Germinal center (tissue), 1 donor: ENCODE measurements at places on chromosomes 7 and 10.

GRCh38 chr10:13787015-13787421, 200.3 kb downstream of the PRPF18 start:
- peak; percentile 66 for DNase-seq

GRCh38 chr7:133763076-133763640, 364.0 kb upstream of the LRGUK start:
- no peak for DNase-seq

- no peak for DNase-seq
These were observed 17.7 kb upstream of the GPR37 start for GRCh38 chr7:124783271-124783670.

- DNase-seq = no peak
These were observed 1102.4 kb downstream of the SORCS3 start for GRCh38 chr10:105743343-105744056.

GRCh38 chr10:79445977-79446757, 743 bp upstream of the ZCCHC24 start:
- DNase-seq = no peak

DNA sequence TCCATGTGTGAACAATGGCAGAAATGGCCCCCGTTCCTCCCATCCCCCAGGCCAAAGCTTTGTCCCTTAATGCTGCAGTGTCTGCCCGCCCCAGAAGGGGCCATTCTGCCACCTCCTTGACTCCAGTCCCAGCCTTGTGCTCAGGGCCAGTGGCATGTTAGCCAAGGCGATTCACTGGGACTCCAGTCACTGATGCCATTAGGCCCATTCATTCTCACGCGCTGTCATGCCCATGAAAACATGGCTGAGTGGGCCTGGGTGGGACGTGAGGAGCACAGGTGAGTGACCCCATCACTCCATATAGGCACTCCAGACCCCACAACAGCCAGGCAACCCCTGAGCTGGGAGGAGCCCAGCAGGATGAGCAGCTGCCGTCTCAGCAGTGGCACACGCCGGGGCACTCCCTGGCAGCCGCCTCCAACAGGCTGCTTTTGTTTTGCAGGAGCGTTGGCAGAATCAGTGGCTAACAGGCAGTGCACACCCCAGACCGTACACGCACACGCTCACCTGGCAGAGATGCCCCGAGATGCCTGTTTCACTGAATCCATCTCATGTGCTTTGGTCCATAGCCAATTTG, 79.5 kb downstream of the TCERG1L start:
- no peak for DNase-seq

- no peak for DNase-seq
These were observed 113.3 kb downstream of the ITGA8 start for GRCh38 chr10:15606377-15606776.

DNA sequence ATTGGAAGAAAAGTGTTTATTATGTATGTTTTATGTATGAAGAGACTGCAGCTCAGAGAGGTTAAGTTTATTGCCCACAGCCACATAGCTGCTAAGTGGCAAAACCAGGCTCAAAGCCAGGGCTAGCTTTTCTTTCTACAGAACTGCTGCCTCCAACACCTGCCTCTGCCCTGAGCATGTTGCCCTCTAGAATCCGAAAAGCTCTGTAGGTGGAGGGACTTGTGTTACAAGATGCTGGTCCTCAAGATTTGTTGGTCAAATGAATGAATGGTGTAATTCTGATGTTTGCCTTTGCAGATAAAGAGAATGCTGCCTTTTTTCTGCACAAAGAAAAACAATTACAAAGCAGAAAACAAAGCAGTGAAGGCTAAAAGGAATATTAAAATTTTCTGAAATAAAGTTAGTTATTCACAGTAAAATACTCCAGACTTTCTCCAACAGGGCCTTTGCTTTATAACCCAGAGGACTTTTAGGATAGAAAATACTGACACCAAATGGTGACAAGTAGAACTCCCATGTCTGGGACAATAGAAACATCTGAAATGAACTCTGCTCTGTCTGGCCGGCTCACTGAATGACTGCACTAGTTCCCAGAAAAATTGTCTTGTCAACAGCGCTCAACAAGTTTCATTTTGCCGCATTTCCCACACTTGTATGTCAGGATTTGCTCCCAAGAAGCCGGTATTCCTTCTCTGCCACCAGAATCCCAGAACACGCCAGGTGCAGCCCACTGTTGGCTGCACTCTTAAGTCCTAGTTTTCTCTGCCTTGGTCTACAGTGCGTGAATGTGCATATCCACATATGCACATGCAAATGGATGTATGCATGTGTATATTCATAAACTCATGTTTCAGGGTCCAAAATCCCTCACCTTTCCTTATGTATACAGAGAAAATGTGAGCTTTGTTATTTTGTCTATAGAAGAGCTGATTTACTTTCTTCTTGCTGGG, 11.0 kb upstream of the DNTT start:
- peak; percentile 55 for DNase-seq

GRCh38 chr7:20793248-20793647, 6.6 kb upstream of the SP8 start:
- no peak for DNase-seq

DNA sequence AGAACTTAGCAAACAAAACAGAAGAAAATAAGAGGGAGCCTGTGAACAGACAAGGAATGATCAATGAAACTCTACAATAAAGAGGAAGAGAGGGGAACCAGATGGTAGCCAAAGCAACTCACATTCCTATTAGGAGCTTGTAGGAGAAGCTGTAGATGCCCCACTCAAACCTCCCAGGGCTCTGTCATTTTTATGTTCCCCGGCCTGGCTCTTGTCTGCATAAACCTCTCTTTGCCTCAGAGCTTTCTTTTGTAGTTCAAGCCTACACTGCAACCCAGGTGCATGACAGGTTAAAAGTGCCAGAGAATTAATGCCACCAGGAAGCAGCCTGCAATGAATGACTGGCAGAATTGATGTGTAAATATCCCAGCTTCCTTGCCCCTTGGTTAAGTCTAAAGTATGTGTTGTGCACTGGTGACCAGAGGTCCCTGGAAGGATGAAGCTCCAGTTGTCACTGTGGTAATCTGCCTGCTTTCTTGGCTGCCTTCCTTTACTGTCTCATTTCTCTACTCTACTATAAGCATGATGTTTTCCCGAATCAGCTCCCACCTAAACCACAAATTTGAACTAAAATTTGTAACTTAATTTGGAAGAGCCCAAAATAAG, 40.4 kb downstream of the HDAC9 start:
- no peak for DNase-seq

- DNase-seq = no peak
These were observed 8.9 kb downstream of the MYO1G start for GRCh38 chr7:44969701-44970522.

- no peak for DNase-seq
These were observed 8.8 kb downstream of the PTCD1 start for GRCh38 chr7:99429756-99430155.

- DNase-seq = no peak
These were observed 139.1 kb upstream of the NPS start for GRCh38 chr10:127410030-127410429.

- DNase-seq = no peak
These were observed 110.2 kb downstream of the CHN2 start for GRCh38 chr7:29304756-29305155.

DNA sequence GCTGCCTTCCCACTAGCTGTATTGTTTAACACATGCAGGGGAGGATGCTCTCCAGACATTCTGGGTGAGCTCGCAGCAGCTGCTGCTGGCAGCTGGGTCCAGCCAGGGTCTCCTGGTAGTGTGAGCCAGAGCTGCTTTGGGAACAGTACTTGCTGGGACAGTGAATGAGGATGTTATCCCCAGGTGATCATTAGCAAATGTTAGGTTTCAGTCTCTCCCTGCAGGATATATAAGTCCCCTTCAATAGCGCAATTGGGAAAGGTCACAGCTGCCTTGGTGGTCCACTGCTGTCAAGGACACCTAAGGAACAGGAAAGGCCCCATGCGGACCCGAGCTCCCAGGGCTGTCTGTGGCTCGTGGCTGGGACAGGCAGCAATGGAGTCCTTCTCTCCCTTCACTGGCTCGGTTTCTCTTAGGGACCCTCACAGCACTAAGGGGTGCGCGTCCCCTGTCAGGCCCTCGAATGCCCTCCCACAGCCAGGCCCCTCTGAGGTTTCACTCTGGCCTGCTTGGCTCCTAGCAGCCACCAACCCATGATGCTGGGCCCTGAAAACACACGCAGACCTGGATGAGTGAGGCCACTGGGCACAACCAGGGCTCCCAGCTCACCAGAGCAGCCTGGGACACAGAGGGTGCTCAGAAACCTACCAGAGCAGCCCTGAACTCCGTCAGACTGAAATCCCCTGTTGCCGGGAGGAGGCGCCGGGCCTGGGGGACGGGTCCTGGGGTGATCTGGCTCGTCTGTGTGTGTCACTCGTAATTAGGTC, 173.0 kb upstream of the LANCL2 start:
- DNase-seq = no peak

- DNase-seq = no peak
These were observed 33.8 kb downstream of the SPAG6 start for GRCh38 chr10:22379059-22379458.

- peak; percentile 30 for DNase-seq
These were observed 8.2 kb downstream of the ATE1 start for GRCh38 chr10:121919666-121920065.

DNA sequence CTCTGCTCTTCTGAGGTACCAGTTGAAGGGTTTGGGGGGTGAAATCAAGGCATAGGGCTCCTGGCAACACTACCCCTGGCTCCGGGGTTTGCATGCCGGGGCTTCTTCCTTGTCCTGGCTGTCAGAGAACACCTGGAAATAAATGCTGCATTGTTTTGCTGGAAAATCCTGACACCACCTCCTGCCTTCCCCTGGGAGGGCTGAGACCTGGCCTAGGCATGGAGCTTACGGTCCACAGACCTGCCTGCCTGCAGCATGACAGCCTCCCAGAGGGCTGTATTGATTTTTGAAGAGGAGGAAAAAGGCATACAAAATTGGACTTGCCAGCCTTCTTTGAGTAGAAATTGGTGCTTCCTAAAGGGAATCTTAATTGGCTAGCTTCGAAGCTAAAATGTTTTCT, 227.1 kb downstream of the MGMT start:
- DNase-seq = no peak

GRCh38 chr7:22876986-22877729, 54.5 kb upstream of the TOMM7 start:
- DNase-seq = no peak

DNA sequence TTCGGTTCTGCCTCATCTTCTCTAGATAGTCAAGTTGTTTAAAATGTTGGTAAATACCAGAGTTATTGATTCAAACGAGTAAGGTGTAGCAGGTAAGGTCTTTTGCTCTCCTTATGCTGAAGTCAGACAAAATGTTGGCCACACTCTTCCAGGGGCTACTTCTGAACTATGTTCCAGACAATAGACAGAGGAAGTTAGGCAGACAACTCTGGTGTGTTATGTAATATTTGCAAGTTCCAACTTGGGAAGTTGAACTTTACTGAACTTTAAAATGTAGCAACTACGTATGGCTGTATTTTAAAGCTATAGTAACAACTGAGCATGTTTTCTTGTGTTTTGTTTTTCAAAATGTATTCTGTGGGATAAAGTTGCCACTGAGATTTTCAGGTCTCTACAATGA, 125.7 kb upstream of the NEBL start:
- DNase-seq = no peak

DNA sequence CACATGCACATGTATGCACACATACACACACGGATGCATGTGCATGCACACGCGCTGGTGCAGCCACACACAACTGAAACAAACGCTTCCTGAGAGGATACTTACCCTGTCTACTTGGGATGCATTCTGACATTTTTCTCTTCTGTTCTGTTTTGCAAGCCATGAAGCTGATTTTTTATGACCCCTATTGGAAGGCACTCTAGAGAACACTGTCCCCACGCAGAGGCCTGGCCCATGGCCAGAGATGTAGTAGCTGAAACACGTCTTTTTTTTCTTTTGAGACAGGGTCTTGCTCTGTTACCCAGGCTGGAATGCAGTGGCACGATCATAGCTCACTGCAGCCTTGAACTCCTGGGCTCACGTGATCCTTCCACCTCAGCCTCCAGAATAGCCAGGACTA, 47.9 kb downstream of the VWA2 start:
- DNase-seq = no peak

DNA sequence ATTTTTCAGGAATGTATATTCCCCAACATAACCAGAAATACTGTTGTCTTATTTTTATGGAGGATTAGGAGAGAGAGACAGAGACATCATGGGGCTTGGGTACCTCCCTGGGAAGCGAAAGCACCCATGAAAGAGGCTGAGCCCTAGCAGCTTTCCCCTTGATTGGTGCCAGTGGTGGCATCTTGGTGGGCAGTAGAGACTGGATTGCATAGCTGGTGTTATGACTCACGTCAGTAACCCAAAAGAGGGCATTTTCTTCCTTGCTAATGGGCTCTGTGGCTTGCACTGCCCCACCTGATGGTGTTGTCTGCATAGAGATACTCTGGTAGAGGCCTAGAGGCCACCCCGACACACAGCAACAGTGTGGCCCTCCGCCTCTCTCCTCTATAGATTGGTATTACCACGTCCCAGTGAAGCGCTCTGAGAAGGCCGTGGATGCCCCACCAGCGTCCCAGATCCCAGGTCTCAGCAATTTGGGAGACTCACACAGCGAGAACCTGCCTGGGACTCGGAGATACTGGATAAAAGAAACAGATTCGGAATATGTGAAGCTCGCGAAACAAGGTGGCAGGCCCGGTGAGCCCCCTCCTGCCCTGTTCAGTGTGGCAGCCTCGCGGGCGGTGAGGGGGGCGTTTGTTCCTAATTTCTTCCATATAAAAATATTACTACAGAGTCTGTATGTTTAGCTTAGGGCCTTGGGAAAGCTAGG, 5.8 kb downstream of the C7orf57 start:
- no peak for DNase-seq

DNA sequence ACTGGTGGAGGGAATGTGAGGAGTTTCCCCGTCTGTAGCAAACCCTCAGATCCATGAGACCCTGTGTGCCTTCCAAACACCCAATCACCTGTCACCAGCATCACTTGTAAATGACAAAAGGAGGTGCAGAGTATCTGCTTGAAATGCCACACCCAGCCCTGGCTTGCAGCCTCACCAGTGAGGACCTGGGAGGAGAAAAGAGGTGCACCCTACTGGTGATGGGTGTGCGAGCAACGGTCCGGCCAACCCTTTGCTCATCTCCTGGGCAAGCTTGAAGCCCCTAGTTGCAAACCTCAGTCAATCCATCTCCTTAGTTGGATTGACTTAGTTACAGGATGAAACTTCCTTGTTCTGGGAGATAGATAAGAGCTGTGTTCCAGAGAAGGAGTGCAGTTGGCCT, 62.4 kb upstream of the WAPL start:
- DNase-seq = peak; percentile 60
